ENCODE measurements at places on chromosomes 2 and 18. TPM values are rescaled to one million over a fixed set of nuclear protein-coding genes. Genes with fewer than 3 reads are reported as not detected.

DNA sequence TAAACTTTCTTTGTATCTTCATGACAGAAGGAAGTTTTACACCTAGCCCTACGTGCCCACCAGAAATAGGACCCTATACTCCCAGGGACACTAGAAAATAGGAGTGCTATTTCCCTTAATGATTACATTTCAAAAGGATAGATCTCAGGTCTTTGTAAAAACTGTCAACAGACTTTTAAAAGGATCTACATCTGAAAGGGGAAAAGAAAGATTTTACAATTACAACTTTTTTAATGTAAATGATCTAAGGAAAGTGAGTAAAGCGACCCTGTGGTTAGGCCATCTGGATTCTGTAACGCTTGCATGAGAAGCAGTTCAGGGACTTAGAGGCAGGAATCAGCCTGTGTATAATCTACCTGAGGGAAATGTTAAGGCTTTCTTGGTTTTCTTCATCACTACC lies 431.8 kb upstream of the MC4R start:
- H3K27ac ChIP-seq = no peak overlapping the region
- no peaks in the 10 kb centered on the region for H3K4me1 ChIP-seq
- no peaks in the 10 kb centered on the region for H3K36me3 ChIP-seq
- no peaks in the 10 kb centered on the region for H3K27me3 ChIP-seq
- no peak overlapping the region for H3K4me3 ChIP-seq
- DNase-seq = no peak

DNA sequence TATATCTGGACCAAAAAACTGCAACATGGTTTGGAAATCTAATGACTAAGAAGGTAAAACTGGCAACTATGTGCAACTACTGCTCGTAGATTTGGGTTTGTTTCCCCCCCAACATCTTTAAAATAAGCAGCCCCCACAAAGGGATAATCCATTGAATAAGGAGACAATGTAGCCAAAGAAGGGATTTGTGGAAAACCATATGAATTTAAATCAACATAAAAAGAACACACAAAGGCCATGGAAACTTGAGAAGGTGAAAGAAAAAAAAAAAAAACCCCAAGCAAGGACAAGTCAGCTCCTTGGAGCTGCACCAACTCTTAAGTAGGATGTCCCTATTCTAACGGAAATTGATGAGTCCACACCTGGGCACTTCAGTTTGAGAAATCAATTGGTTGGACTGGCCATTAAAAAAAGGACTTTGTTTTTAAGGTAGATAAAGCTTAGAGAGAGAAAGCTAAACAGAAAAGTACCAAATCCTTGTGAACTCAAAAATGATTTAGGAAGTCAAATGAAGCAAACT lies 53.7 kb upstream of the ST8SIA5 start:
- H3K4me1 ChIP-seq = peaks cover 5% of the 10 kb centered on the region
- no peaks in the 10 kb centered on the region for H3K27me3 ChIP-seq
- no peak overlapping the region for H3K27ac ChIP-seq
- H3K4me3 ChIP-seq = no peak overlapping the region

- no peak overlapping the region for H3K4me3 ChIP-seq
- H3K27me3 ChIP-seq = no peaks in the 10 kb centered on the region
- no peaks in the 10 kb centered on the region for H3K36me3 ChIP-seq
- no peak for DNase-seq
- H3K4me1 ChIP-seq = peaks cover 9% of the 10 kb centered on the region
- H3K27ac ChIP-seq = peak overlapping the region; percentile 45
Observed at GRCh38 chr2:204982303-204982702, 437.0 kb downstream of the PARD3B start.

- H3K27me3 ChIP-seq = no peaks in the 10 kb centered on the region
- H3K36me3 ChIP-seq = peaks cover 1% of the 10 kb centered on the region
- no peak overlapping the region for H3K4me3 ChIP-seq
- H3K27ac ChIP-seq = no peak overlapping the region
- H3K4me1 ChIP-seq = peaks cover 22% of the 10 kb centered on the region
- no peak for DNase-seq
Observed at GRCh38 chr2:239378021-239378917, 22.6 kb downstream of the HDAC4 start.

- no peaks in the 10 kb centered on the region for H3K4me1 ChIP-seq
- H3K4me3 ChIP-seq = no peak overlapping the region
- H3K36me3 ChIP-seq = no peaks in the 10 kb centered on the region
- H3K27me3 ChIP-seq = no peaks in the 10 kb centered on the region
Observed at GRCh38 chr2:67616749-67617148, 219.6 kb downstream of the ETAA1 start.

- no peaks in the 10 kb centered on the region for H3K36me3 ChIP-seq
- DNase-seq = no peak
Observed at GRCh38 chr2:151842830-151843690, 14.8 kb upstream of the ARL5A start.

DNA sequence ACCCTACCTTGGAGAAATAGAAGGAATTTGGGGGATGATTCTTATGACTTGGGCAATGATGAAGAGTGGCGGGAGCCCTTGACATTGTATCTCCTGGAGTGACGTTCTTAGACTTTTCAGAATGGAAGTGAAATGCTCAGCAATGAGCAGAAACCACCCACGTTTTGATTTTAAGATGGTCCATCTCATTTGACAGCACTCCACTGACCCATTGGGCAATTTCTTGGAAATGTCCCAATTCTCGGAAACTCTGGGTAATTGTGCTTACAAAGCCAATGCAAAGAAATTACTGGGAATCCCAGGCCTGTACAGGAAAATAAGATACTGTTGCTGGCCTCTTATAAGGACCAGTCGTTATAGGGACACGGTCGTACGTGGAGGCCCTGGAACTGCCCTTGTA lies 170.0 kb upstream of the COPS8 start:
- H3K4me1 ChIP-seq = no peaks in the 10 kb centered on the region
- no peak overlapping the region for H3K27ac ChIP-seq
- no peak for DNase-seq
- H3K27me3 ChIP-seq = peaks cover 19% of the 10 kb centered on the region
- no peaks in the 10 kb centered on the region for H3K36me3 ChIP-seq

RIT2 gene
- not detected for total RNA-seq

TBR1 gene
- total RNA-seq = not detected
